ENCODE measurements at places on chromosomes 11 and 22.

- no peak for DNase-seq
These were observed 224.5 kb downstream of the KIRREL3 start for GRCh38 chr11:126776119-126776518.

GRCh38 chr11:120808616-120809050 lies 215.3 kb upstream of the TBCEL start:
- DNase-seq: no peak

DNA sequence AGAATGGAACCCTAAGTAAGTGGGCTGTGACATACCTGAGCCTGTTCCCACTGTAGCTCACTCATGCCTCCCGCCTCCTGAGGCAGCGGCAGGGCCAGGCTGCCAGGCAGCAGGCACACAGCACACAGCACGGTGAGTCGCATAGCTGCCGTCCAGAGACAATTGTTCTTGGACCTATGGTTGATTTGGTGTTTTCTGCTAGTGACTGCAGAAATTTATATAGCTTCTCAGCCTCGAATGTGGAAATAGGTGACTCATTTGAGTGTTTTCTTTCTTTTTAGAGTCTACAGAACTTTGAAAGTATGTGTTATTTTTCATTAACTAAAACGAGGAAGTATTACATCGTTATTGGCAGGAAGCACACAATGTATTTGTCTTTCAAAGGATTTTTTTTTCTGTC lies at the start of gene MMP7:
TSS of gene MMP7 (minus strand) at position 190 of the 400 bp plus-strand sequence. CDS start at position 143, 47 bp downstream.
- DNase-seq: peak; percentile 35

DNA sequence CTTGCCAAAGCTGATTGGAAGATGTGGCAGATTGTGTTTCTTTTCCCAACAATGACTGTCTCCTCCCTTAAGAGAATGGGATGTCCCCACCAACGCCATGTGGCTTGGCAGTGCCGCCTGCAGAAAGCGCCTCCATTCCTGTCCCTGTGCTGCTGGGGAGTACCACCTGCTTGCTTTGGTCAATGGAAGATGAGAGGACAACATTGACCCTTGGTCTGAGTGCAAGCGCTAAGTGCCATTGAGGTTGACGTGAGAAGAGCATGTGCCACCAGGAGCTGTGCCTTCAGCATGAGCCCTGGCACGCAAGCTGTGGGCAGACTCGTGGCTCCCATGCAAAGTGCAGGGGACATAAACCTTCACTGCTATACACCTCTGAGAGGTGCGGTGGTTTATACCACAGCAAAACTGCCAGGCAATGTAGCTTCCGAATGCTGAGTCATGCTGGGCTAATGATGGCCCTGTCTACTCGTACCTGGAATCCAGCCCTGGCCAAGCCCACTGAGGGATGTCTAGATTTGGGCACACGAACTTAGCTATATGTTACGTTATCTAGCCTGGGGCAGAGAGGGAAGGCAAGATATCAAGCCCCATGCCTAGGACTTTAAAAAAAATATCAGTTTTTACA lies 41.9 kb downstream of the MYEOV start:
- DNase-seq: no peak

GRCh38 chr22:32828150-32828549 lies 26.6 kb downstream of the TIMP3 start:
- DNase-seq: no peak

- no peak for DNase-seq
These were observed 66.6 kb upstream of the CECR2 start for GRCh38 chr22:17302616-17303015.

GRCh38 chr22:50190182-50190940 lies 4.6 kb downstream of the TRABD start:
- peak; percentile 84 for DNase-seq

DNA sequence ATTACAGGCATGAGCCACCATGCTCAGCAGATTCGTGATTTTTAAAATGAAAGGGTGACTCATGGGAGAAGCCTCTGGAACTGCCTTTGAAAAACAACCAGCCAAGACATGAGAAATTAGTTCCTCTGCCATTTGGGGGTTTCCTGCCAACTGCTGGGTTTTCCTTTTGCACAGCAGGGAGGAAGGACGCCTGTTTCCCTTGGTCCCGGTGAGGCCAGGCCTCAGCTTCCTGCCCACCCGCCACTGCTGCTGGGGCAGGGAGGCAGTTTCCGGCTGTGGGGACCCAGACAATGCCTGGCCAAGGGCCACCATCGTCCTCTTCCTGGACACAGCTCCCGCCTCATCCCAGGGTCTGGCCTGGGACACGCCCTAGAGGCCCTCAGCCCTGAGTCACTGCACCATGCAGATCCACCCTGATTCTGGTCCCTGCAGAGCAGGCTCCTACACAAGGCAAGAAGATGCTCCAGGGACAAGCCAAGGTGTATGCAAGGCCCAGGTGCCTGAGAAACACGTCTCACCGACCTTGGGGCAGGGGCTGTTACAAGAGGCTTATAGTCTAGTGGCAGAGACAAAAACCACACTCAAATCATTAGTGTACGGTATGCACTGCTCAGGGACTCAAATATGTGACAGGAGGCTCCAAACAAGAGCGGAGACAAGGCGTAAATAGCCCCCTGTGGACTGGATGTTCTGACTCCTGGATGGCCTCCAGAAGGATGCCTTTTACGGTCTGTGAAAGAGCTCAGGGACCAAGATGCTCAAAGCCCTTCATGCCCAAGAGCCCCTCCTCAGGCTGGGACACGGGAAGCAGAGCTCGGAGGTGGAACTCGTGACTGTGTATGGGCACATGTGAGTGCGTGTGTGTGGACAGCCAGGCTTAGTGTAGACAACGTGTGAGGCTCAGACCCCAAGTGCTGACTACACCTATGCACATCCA lies 10.0 kb downstream of the PPM1F start:
- DNase-seq: no peak

- no peak for DNase-seq
These were observed 1.8 kb downstream of the SERGEF start for GRCh38 chr11:18010977-18011586.

GRCh38 chr11:122170815-122171475 lies 54.9 kb upstream of the BLID start:
- DNase-seq: no peak

DNA sequence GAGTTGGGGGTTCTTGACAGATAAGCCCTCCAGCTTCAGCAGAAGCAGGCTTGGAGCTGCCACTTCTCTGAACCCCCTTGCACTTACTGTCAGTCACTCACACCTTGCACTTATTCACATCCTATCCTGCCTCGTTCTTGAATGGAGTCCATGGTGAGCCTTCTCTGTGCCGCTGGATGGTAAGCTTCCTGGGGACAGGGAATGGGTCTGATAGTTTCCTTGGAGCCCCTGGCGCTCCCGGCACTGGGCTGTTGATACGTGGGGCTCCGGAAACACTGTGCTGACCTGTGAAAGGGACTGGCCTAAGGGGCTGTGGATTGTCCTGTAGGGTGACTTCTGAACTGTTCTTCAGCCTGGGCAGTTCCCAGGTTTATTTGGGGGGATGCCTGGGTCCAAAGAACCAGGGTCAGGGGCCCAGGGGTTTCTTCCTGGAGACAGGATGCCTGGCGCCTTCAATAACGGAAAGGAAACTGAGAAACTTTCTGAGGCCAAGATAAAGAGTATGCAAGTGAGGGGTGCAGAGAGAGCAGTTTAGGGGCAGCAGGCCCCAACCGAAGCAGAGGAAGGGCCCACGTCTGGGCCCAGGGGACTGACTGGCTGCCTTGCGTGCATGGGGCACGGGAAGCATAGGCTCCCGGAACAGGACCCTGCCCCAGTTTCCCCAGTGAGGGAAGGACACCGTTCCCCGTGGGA lies 709 bp upstream of the ST3GAL4 start:
- no peak for DNase-seq

- DNase-seq: no peak
These were observed 60.9 kb downstream of the GRIA4 start for GRCh38 chr11:105670811-105671210.

DNA sequence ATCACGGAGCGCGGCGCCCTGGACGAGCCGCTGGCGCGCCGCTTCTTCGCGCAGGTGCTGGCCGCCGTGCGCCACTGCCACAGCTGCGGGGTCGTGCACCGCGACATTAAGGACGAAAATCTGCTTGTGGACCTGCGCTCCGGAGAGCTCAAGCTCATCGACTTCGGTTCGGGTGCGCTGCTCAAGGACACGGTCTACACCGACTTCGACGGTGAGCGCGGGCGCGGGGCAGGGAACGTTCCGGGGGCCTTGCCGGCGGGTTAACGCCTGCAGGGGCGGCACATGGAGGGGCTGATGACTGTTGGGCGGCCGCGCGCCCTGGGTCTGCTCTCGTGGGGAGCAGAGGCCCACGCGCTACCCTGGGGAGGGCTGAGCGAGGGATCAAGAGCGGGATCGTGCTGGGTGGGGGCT lies 1.0 kb downstream of the PIM3 start:
- no peak for DNase-seq

GRCh38 chr11:126461996-126462395 lies 106.5 kb downstream of the ST3GAL4 start:
- DNase-seq: no peak

GRCh38 chr11:122612123-122612824 lies 43.2 kb upstream of the UBASH3B start:
- no peak for DNase-seq

GRCh38 chr11:48029681-48030290 lies 49.4 kb downstream of the PTPRJ start:
- no peak for DNase-seq

DNA sequence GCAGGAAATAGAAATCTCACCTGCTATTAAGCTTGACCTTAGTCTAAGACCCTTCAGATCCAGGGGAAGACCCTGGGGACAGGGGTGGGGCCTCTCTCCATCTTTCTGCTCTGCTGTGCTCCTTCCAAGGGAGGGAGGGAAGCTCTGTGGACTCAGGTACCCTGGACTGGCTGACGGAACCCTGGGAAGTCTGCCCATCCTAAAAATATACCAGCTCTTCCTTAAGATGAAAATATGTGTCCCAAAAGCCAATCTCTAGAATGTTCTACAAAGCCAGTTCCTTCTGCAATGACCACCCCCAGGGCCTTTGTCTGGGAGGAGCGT lies 73.7 kb downstream of the RTL6 start:
- DNase-seq: no peak

- DNase-seq: no peak
These were observed 126.2 kb downstream of the BCR start for GRCh38 chr22:23306438-23306921.

DNA sequence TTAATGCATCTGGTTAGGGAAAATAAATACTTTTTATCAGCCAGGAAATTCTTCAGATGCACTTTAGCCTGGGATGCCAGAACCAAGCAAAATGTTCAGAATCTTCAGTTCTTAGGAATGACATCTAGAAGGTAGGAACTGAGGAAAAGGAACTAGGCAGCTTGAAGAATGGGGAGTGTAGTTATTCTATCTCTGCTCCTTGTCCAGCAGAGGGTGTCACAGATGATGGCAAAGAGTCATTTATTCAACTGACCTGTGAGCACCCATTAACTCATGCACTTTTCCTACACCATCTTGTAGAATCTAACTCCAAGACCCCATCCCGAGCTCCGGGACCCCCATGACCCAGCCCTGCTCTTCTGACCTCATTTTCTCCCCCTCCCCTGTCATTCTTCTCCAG lies 122.1 kb upstream of the ISX start:
- peak; percentile 22 for DNase-seq

DNA sequence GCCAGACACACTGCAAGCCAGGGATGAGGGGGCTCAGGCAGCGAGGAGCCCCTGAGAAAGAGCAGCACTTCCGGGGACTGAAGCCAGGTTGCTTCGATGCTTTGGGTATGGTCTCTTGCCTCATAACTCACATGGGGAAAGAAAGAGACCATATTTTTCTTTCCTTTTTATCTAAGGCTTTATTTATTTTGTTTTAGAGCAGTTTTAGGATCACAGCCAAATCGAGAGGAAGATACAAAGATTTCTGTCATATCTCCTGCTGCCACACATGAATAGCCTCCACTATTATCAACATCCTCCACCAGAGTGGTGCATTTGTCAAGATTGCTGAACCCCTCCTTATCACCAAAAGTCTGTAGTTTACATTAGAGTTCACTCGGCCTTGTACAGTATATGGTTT lies 24.3 kb upstream of the ADSL start:
- no peak for DNase-seq

- DNase-seq: peak; percentile 27
These were observed 470.5 kb upstream of the CADM1 start for GRCh38 chr11:115974703-115975102.

GRCh38 chr11:131602431-131602830 lies 232.0 kb downstream of the NTM start:
- no peak for DNase-seq

GRCh38 chr11:15336021-15336420 lies 221.3 kb downstream of the INSC start:
- DNase-seq: peak; percentile 41

GRCh38 chr11:81913793-81914192 lies 819.9 kb downstream of the FAM181B start:
- DNase-seq: no peak

GRCh38 chr11:15038963-15039362 lies 34.4 kb upstream of the CALCB start:
- no peak for DNase-seq

GRCh38 chr11:35483131-35483820 lies 42.1 kb downstream of the PAMR1 start:
- no peak for DNase-seq

DNA sequence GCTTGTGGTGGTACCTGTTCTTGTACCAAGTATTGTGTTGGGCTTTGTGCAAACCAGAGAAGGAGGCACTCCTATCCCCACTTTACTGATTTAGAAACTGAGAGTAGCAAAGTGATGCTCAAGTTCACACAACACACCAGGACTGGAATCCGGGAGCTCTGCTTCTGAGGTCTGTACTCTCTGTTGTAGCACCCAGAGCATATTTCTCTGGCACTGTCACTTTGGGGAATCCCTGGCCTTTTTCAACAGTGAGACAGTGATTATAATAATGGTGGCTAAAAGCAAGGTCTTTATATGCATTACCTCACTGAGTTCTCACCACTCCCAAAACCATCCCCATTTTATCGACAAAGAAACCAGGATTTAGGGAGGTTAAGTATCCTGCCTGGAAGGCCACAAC lies 362.4 kb downstream of the TENM4 start:
- DNase-seq: no peak

- peak; percentile 43 for DNase-seq
These were observed 404.3 kb downstream of the JRKL start for GRCh38 chr11:96794152-96794551.

- DNase-seq: peak; percentile 27
These were observed 18.4 kb upstream of the RPS3 start for GRCh38 chr11:75380716-75381420.

- DNase-seq: no peak
These were observed 15.8 kb downstream of the UPB1 start for GRCh38 chr22:24510637-24511625.

DNA sequence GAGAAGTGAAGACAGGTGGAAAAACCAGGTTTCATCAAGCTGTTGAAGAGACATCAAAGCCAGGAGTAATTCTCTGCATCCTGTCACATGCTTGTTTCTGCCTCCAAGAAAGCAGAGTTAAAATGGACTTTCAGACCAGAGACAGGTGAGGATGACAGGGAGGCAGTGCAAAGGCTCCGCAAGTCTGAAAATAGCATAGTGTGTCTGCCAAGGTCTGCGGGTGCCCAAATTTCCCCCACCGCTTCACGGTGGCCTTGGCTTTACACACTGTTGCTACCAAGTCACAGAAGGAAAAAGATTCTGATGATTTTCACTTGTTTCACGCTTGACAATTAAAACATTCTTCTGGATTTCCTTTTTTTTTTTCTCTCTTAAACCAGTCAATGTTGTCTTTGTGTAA lies 44.2 kb downstream of the SNX19 start:
- no peak for DNase-seq

Measured in iPS-NIHi11 (cell line).